ENCODE measurements at places on chromosomes 13 and 19. TPM values are rescaled to one million over a fixed set of nuclear protein-coding genes. Genes with fewer than 3 reads are reported as not detected.

CTXN1 gene
- total RNA-seq = 22.7 TPM

ZNF728 gene
- total RNA-seq = not detected

LYL1 gene
- total RNA-seq = 0.86 TPM

CAMSAP3 gene
- total RNA-seq = 28.4 TPM
